ENCODE measurements at places on chromosomes 1 and 21.

DNA sequence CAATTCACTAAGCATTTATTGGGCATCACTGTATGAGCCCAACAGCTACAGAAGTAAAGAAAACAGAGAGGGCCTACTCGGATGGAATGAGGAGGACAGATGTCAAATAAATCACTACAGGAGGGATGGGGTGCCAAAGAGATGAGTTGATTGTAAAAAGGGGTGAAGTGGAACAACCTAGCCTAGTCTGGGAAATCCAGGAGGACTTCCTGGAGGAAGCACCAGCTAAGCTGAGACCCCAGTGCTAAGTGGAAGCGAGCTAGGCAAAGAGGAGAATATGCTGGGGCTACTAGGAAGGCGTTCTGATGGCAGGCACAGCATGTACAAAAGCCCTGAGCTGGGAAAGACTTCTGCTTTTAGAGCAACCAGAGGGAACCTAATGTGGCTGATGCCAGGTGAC lies 42.1 kb downstream of the TAS1R2 start:
- no peak for DNase-seq

GRCh38 chr1:59453297-59453968 lies 156.5 kb downstream of the FGGY start:
- DNase-seq: no peak

GRCh38 chr21:26397545-26397944 lies 175.5 kb downstream of the CYYR1 start:
- DNase-seq: no peak

DNA sequence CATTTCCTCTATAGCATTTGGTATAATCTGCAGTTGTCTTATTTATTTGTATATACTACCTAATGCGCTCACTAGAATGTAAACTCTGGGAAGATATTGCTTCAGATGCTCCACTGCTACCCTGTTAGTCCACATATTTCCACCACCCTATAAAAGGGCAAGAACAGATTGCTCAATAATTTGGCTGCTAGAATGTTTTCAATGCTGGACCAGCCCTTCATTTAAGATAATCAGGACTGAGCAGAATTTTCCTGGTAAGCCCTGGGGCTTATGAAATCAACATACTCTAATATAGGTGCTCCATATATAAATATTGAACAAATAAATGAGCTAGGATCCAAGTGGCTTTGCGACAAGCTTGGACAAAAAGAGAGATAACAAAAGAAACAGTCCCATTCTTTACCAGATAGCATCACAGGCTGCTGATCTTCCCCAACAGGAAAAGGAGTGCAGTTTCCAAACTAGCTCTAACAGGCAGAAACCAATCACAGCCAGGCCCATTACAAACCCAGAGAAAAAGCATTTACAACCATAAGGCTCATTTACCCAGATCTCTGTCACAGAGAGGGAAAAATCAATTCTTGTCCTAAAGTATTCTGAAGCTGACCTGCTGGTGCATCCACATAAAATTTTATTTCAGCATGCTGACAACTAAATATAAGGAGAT lies 8.3 kb downstream of the BCAR3 start:
- DNase-seq: no peak

DNA sequence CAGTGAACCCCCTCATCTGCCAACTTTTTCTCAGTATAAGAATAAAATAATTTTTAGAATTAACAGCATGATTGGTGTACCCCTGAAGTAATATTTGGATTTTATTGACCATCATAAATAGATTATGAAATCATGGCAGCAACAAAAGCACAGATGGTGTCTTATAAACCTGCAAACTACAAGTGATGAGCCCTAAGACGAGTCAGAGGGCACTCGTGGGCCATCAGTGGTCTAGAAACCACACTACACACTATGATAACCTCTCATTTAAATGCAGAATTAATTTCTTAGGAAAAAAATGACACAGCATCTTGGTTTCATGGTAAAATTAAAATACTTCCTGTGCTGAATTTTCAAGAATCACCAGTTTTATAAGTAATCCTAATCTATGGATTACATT lies 312.4 kb downstream of the PTBP2 start:
- DNase-seq: no peak

DNA sequence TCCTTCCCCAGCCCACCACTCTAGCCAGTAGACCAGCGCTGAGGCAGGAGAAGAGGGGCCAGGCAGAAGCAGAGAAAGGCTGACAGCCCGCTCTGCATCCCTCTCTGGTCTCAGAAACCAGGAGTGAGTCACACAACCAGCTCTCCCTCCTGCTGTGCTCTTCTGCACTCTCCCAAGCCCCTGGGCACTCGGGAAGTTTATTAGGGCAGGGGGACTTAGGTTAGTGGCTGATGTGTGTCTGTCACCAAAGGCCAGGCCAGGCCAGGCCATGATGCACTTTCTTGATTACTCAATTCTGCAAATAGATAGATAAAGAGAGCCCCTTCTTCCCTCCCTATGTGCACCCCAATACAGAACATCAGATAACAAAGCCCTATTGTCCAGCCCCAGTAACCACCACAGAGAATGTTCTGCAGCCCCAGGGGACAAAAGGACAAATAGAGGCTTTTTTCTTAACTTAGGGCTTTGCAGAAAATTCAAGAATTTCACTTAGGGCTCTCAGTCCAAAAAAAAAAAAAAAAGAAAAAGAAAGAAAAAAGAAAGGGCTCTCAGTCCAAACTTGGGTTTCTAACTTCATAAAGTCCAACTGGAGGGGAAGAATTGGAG lies 52.9 kb upstream of the CNTN2 start:
- DNase-seq: no peak

DNA sequence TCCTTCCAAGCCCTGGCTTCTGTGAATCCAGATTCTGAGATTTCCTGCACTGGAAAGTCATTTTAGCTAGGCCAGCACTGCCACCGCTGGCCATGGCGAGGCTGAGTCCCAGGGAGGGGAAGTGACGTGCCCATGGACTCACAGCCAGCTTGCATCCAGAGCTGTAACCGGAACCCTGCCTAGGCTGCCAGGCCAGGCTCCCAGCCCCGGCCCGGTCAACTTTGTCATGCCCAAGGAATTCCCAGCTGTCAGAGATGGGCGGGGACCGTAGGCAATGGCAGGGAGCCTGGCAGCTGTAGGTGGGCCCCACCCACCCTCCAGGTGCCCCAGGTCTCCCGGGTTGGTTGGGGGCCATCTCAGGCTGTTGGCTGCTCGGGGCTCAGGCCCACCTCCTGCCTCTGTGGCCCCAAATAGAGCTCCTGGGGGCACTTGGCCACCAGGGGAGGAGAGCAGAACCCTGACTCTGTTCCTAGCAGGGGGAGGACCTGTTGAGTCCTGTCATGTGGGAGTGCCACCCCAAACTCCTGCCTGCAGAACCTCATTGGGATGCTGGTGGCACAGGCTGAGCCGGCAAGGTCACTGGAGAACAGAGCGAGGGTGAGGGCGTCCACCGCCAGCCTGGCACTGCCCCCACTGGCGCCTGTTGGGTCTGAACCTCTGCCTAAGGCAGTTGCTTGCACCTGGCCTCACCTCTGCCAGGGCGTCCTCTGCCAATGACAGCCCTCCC lies 57.8 kb downstream of the FOXO6 start:
- peak; percentile 93 for DNase-seq

GRCh38 chr1:7541629-7542028 lies 229.5 kb upstream of the VAMP3 start:
- DNase-seq: no peak

GRCh38 chr1:156146769-156147405 lies 6.5 kb upstream of the SEMA4A start:
- peak; percentile 84 for DNase-seq

DNA sequence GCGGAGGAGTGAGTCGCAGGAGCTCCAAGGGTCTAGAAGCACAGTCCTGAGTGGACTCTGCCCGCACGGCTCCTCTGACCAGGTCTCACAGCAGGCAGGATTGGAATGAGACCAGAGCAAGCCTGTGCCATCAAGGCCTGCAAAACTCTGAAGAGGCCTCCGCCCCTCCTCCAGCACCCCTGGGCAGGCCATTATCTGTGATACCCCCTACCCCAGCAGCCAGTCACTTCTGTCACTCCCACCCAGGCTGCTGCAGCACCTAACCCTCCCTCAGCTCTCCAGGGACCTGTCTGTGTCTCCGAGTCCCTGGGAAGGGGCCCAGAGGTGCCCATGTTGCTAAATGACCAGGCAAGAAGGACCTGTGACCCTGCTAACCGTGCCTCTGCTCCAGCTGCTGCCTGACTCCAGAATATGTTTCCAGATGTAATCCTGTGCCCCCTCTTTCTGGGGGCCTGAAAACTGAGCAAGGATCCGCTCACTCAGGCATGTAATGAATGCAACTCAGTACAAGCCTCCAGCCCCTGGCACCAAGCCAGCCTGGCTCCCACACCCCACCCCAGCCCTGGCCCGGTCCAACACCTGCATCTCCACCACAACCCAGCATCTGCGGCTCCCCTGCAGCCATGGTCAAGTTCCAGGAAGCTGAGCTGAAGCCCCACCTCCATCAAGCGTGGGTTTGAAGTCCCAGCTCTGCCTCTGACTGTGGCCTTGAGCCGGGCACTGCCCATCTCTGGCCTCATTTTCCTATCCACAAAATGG lies 22.1 kb upstream of the COL16A1 start:
- no peak for DNase-seq

DNA sequence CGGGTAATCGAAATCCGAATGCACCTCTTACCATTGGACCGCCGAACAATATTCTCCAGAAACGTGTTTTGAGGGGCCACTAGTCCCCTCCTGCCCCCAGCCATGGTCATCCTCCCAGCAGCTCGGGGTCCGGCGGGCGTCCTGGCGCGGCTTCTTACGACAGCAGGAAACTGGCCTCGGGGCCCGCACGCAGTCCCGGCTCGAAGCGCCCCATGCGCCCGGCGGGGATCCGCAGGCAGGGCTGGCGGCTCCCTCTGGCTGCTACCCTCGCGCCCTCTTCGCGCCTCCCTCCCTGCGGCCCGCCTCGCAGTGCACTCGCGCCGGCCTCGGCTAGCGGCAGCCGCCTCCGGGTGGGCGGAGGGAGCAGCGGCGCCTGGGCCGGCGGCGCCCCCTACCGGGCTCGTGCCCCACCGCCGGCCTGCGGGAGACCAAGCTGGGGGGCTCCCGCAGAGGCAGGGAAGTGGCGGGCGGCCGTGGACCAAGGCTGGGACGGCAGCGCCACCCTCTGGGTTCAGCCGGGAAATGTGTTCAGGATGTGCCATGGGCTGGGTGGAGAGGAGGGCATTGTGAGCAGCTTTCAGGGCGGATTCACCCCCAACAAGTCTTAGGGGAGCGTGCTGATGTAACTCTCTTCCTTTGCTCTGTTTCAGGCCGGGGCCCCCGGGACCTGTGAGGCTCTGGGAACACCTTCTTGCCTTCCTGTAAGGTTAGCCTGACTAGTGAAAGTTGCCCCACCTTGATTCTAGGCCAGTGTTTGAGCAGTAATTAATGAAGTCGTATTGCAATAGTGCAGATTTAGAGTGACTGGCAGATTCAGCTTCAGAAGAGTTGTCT lies at the start of gene KCNH1:
KCNH1 (minus strand) TSS at position 313 of the 834 bp plus-strand sequence; CDS start at position 110, 203 bp downstream.
- peak; percentile 66 for DNase-seq

- no peak for DNase-seq
Observed at GRCh38 chr1:156458181-156458503, 42.4 kb downstream of the MEF2D start.

DNA sequence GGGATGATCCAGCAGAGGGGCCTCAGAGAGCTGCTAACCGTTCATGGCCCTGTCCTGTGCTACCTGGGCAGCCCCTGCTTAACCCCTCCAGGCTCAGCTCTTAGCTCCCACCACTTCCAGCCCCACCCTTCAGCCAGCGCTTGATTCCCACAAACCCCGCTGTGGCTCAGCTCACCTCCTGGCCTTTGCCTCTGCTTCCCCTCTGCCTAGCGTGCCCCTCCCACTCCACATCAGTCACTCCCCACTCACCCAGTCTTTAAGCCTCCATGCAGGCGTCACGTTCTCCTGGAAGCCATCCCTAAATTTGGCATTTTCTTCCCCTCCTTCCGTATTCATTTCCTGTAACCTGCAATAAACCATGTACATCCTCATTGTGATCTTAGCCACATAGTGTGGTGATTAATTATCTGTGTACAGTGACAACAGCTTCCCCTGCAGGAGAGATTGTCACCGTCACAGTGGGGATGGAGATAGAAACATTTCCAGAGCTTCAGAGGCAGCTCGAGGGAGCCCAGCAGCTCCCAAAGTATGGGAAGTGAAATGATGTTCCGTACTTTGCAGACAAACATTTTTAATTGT lies 65.5 kb downstream of the EPHB2 start:
- no peak for DNase-seq

DNA sequence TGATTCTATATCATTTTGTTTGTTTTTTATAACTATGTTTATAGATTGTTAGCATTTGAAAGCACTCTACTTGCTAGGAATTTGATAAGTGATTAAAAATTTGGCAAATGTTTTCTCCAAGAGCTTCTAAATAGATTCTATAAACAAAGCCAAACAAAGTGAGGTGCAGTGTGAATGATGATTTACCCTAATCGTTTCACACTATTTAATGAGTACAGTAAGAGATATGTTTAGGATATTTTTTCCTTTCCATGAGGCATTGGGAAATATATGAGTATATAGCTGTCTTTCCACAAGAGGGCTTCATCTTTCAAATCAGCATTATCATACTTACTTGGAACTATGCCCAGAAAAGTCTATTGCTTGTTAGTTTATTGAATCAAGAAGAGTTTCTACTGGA lies 277.0 kb upstream of the BRINP3 start:
- DNase-seq: no peak

DNA sequence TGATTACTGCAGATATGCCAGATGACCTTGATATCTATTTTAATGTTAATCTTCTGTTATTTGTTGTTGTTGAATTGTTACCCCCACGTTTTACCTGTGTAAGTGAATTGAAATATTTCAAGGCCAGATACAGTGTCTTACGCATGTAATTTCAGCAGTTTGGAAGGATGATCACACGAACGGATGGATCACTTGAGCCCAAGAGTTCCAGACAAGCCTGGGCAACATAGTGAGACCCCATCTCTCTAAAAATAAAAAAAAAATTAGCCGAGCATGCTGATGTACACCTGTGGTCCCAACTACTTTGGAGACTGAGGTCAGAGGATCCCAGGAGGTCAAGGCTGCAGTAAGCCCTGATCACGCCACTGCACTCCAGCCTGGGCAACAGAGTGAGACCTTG lies 32.2 kb downstream of the SDCCAG8 start:
- no peak for DNase-seq

DNA sequence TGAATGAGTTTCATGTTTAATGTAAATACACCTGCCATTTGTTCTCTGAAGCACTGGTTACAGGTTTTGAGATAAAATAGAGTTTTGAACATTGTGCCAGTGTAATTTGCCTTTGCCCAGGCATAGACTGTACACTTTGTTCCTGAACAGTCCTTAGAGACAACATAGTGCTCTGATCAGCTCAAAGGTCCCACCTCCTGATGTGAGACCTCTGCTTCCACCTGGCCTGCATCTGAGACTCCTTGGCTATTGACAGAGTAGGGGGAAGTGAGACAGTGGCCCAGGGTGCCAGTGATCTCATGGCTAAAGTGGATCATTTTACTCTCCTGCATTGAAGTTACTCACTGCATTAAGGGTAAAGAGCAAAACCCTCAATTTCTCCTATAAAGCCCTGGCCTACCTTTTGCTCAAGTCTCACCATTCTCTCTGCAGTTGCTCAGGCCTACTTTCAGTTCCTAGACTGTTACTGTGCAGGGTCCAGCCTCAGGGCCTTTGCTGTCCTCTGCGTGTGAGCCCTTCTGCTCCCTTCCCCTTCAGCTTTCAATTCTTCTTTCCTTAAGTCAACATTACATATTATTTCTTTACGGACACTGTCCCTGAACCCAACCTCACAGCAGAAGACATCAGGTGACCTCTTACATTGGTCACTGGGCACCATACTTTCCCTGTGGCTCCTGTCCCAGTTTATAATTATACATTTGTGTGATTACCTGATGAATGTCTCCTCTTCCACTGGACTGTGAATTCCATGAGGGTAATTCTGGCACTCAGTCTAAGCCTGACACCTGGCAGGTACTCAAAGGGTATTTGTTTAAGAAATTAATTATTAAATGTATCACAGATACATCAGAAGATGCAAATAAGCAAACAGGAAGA lies 142.9 kb downstream of the ROR1 start:
- DNase-seq: no peak

GRCh38 chr1:184752656-184753055 lies 2.0 kb downstream of the EDEM3 start:
- no peak for DNase-seq

Data from tibial artery (tissue), 4 donors.